ENCODE measurements at places on chromosomes 7 and 10.

GRCh38 chr10:113519681-113520115, 33.2 kb upstream of the HABP2 start:
- DNase-seq = no peak

- no peak for DNase-seq
Observed at GRCh38 chr7:157295338-157295737, 41.5 kb upstream of the DNAJB6 start.

DNA sequence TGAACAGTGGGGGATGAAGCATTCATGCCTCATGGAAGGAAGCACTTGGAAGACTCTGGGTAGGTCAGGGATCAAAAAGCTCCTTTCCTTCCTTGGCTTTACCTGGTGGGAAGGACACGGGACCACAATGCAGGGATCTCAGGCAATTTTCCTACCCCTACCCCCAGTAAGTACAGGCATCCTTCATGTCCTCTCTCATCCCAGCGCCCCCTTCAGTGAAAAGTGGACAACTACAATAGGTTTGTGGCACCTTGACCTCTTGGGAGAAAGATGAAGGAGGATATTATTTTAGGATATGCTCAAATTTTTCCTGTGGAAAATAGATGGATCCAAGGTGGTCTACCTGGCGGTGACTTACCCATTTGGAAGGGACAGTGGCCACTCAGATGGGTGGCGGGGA, 16.5 kb downstream of the AFAP1L2 start:
- no peak for DNase-seq

- no peak for DNase-seq
Observed at GRCh38 chr10:69057951-69058297, 30.0 kb upstream of the SRGN start.

DNA sequence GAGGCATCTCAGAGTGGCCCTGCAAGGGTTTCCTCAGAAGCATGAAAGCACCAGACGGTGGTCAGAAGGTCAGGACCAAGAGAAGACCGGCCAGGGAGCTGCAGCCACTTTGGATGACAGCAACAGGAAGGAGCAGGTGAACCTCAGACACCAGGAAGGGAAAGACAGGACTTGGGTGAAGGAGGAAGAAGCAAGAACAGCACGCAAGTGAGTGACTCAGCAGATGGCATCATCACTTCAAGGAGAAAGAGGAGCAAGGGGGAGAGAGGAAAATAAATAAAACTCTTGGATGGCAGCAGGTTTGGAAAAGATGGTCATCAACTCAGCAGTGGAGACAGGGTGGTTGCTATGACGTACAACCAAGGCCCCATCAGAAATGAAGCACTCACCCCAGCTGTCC, 31.6 kb downstream of the NCAPG2 start:
- no peak for DNase-seq

GRCh38 chr10:125756196-125756595, 19.4 kb downstream of the MMP21 start:
- no peak for DNase-seq

- DNase-seq = no peak
Observed at GRCh38 chr7:72394016-72394415, 18.1 kb downstream of the CALN1 start.

Measured in NCI-H1417 (cell line).